Neural crest cell (in vitro differentiated cells): ENCODE measurements at places on chromosomes 3 and 15. TPM values are rescaled to one million over a fixed set of nuclear protein-coding genes. Genes with fewer than 3 reads are reported as not detected.

SCN11A gene
- total RNA-seq, result 0.48 and 0.63 TPM in 2 replicates

WDR93 gene
- total RNA-seq, result 0.20 TPM in 1 of 2 replicates, not detected in the other

GRCh38 chr3:101574388-101575112, 570 bp downstream of the PCNP start:
- peaks cover 8% of the 10 kb centered on the region for H3K36me3 ChIP-seq
- H3K27me3 ChIP-seq, result no peaks in the 10 kb centered on the region
- peaks cover 34% of the 10 kb centered on the region for H3K4me1 ChIP-seq
- H3K4me3 ChIP-seq, result peak overlapping the region; percentile 95

DNA sequence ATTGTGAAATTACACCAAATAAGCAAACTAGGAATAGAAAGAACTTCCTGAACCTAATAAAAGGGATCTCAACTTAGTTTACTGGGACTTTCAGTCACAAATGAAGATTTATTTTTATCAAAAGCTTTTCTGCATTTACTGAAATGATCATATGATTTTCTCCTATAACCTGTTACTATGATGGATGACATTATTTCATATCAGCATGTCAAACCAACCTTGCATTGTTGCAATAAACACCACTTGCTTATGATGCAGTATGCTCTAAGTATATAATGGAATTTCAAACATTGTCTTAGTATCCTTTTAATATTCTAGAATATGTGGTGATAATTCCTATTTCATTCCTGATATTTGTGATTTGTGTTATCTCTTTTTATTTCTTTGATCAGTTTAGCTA, 303.0 kb downstream of the CGGBP1 start:
- no peak overlapping the region for H3K27ac ChIP-seq
- no peaks in the 10 kb centered on the region for H3K4me1 ChIP-seq
- H3K4me3 ChIP-seq, result no peak overlapping the region
- DNase-seq, result no peak
- H3K27me3 ChIP-seq, result no peaks in the 10 kb centered on the region

- no peaks in the 10 kb centered on the region for H3K27me3 ChIP-seq
- no peaks in the 10 kb centered on the region for H3K36me3 ChIP-seq
- H3K4me3 ChIP-seq, result no peak overlapping the region
- DNase-seq, result no peak
- H3K27ac ChIP-seq, result no peak overlapping the region
Measured at GRCh38 chr3:104988496-104988895, 378.2 kb upstream of the ALCAM start.

DNA sequence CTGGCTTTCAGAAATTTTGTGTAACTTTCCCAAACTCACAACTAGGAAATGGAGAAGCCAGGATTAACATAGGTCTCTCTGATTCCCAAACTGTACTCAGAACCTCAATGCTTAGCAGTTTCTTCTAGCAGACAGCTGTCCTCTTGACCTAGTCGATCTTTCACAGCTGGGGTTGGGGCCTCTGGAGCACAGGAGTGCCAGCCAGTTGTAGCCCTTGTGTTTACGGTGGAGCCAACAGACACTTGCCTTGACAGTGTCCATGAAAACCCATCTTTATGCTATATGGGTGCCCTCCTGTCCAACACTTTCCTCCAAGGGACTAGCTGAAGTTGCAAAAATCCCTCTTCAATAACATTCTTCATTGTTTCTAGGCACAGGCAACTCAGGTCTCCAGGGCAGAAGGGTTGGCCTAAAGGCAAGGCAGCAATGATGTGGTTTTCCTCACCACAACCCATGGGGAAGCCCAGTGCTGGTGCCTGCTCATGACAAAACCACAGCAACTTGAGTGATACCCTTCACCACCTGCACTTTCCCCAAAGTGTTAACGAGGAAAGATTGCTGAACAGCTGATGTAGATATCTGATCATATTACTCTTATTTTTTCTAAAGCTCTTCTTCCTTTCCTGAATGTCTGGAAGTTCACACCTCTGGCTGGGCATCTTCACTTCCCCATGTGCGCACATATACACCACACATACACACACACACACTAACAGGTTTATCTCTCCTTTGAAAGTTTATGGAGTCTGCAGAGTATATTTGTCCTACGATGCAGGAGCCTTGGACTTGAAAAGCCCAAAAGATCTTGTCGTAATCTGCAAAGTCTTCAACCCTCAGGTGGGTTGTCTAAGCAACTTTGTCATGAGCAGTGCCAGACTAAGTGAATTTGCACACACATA, 11.0 kb upstream of the KNG1 start:
- no peak overlapping the region for H3K27ac ChIP-seq

- no peaks in the 10 kb centered on the region for H3K27me3 ChIP-seq
- H3K36me3 ChIP-seq, result peaks cover 10% of the 10 kb centered on the region
- H3K4me3 ChIP-seq, result no peak overlapping the region
- peaks cover 16% of the 10 kb centered on the region for H3K4me1 ChIP-seq
Measured at GRCh38 chr3:49967291-49967690, 27.3 kb downstream of the RBM6 start.

- no peak for DNase-seq
- H3K4me3 ChIP-seq, result no peak overlapping the region
- H3K27me3 ChIP-seq, result no peaks in the 10 kb centered on the region
- no peak overlapping the region for H3K27ac ChIP-seq
- peaks cover 8% of the 10 kb centered on the region for H3K36me3 ChIP-seq
- H3K4me1 ChIP-seq, result peaks cover 8% of the 10 kb centered on the region
Measured at GRCh38 chr3:64930891-64931290, 243.1 kb upstream of the ADAMTS9 start.

GRCh38 chr15:83897037-83897436, 243.1 kb downstream of the ADAMTSL3 start:
- no peaks in the 10 kb centered on the region for H3K36me3 ChIP-seq
- peaks cover 35% of the 10 kb centered on the region for H3K27me3 ChIP-seq
- DNase-seq, result no peak
- no peak overlapping the region for H3K27ac ChIP-seq
- no peaks in the 10 kb centered on the region for H3K4me1 ChIP-seq
- H3K4me3 ChIP-seq, result no peak overlapping the region

- peak overlapping the region; percentile 99 for H3K27ac ChIP-seq
- peaks cover 19% of the 10 kb centered on the region for H3K36me3 ChIP-seq
- H3K4me1 ChIP-seq, result peaks cover 50% of the 10 kb centered on the region
- H3K4me3 ChIP-seq, result peak overlapping the region; percentile 98
- peak; percentile 62 for DNase-seq
Measured at GRCh38 chr3:185824051-185825005, 514 bp downstream of the IGF2BP2 start.
